NCI-H510A treated with DMSO at 0.1 percent for 48 hours (cell line): ENCODE measurements at places on chromosomes 11 and 22.

- no peak for DNase-seq
These were observed 108.9 kb downstream of the MORC2 start for GRCh38 chr22:30859714-30860095.

DNA sequence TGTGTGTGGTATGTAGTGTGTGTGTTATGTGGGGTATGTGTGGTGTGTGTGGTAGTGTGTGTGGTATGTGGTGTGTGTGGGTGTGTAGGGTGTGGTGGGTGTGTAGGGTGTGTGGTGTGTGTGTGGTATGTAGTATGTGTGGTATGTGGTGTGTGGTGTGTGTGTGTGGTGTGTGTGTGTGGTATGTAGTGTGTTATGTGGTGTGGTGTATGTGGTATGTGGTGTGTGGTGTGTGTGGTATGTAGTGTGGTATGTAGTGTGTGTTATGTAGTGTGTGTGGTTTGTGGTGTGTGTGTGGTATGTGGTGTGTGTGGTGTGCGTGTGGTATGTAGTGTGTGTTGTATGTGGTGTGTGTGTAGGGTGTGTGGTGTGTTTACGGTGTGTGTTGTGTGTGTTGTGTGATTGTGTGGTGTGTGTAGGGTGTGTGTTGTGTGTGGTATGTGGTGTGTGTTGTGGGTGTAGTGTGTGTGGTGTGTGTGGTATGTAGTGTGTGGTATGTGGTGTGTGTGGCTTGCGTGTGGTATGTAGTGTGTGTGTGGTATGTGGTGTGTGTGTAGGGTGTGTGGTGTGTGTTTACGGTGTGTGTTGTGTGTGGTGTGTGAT lies 4.2 kb upstream of the PPP6R2 start:
- DNase-seq: no peak

DNA sequence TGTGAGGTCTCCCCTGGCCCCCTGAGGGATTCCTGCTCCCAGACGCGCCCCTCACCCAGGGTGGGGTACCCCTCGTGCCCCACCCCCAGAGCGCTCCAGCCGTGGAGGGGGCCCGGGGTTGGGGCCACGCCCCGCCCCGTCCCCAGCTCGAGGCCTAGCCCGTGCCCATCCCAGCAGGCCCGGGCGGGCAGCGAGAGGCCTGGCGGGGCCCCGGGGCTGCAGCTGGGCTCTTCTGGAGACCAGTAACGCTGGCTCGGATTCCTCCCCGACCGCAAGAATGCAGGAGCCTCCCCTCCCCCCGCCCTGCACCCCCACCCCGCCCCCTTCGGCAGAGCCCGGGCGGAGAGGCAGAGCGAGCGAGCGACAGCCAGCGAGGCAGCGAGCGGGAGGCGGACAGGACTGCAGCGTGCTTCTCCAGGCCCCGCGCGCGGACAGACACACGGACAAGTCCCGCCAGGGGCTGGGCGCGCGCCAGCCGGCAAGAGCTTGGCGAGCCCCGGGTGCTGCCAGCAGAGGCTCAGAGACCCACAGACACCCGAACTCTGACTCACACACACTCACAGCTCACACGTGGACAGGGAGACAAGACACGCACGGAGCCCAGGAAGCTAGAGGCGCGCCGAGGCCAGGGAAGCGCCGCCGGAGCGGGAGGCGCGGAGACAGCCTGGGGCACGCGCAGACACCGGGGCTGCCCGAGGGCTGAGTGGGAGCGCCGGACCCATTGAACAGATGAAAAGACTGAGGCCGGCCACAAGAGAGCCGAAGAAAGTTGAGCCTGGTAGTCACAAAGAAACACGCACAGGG lies 15.2 kb downstream of the BCL9L start:
- DNase-seq: peak; percentile 61

GRCh38 chr11:16382638-16383380 lies 26.5 kb upstream of the SOX6 start:
- no peak for DNase-seq

GRCh38 chr11:85896876-85897275 lies 41.7 kb downstream of the CCDC83 start:
- DNase-seq: no peak

DNA sequence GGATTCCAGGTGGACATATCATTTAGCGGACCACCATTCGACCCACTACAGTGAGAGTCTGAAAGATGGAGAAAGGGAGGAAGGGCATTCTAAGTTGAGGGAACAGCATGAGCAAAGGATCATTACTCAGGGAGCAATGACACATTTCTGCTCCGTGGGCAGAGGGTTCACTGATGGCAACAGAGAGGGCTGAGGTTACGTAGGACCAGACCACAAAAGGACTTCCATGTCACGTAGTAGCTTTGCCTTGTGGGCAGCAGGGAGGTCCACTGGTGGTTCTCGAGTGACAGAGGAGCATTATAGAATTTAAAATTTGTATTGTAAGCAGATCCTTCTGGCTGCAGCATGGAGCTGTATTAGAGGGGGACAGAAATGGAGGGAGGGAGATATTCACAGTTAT lies 109.7 kb upstream of the NAV2 start:
- DNase-seq: no peak

DNA sequence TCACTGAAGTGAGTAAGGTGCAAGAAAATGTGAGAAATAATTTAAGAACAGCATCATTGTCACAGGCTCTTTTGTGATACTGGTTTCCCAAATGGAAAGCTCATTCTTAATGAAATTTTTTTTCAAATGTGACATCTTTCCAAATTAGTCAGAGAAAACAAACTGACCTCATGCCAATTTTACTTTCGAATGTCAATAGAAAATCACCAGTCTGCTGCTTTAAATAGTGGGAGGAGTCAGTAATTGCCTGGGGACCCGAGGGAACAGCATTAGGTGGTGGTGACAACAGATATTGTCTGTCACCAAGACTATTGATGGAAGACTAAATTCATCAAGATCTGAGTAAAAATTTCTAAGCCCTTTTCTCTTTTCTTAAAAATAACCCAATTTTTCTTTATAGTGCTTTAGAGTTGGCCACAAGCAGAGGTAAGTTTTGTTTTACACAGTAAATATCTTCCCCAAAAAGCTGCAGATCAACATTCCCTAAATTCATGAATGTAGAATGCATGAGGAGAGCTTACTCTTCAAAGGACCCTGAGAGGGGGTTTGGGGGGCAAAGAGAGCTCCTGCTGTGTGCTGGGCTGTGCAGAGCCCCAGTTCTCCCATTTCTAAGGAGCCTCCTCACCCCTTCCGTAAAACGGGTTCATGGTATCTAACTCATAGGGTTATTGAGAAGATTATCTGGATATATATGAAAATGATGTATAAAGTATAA lies 95.1 kb downstream of the PIWIL4 start:
- DNase-seq: no peak

- DNase-seq: no peak
These were observed 381.7 kb downstream of the AASDHPPT start for GRCh38 chr11:106459135-106459534.

DNA sequence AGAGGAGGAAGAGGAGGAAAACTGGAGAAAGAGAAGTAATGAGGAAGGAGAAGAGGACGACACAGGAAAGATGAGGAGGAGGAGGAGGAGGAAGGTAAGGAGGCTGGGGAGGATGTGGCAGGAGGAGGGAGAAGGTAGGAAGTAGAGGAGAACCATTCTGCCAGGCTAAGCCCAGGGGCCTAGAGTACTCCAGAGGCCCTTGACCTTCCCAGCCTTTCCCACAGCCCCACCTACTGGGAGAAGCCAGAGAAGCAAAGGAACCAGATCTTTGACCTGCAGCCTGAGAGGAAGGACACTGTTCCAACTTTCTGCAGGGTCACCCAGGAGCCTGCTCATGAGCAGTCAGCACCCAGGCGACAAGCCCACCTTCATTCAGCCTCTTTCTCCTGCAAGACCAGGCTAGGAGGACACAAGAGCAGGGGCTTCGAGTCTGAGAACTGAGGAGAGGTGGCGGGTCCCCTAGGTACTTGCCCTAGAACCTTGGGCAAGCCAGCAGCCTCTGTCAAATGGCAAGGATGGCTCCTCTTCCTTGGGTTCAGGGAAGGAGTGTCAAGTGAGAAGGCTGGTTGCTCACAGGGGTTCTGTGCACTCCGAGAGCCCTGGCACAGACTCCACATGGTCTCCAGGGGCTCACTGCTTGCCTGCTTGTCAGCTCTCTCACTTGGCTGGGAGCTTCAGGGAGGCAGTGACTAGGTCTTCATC lies 27.9 kb upstream of the OAF start:
- no peak for DNase-seq

DNA sequence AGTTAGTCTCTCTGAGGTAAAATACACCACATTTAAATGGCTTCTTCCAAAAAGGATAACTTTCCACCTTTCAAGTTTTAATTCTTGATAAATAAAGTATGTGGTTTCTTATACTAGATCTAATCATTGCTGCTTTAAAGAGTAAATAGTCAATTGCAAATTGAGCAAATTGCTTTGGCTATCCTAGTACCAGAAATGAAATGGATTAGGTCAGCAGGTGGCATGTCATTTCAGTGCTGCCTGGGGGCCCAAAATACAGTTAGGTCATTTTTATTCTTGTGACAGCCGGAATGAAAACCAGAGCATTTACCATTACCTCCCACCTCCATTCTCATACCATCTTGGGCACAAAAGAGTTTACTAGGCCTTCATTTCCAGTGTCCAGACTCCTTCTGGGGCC lies 70.2 kb downstream of the PHF21A start:
- DNase-seq: no peak

DNA sequence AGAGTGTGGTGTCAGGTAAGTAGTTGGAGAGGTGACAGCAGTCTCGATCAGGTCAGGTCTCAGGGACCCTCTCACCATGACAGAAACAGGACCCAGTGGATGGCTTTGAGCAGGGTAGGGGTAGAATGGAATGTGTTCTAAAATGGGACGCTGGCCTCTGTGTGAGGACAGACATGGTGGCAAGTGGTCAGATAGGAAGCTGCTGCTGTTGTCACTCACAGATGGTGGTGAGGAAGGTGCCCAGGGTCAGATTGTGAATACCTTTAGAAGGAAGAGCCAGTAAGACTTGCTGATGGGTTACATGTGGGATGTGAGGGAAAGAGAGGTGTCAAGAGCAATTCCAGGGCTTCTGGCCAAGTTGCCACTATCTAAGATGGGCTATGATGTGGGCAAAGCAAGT lies 596.3 kb downstream of the NTM start:
- DNase-seq: no peak

- no peak for DNase-seq
These were observed 1112.4 kb downstream of the JRKL start for GRCh38 chr11:97502201-97502600.

DNA sequence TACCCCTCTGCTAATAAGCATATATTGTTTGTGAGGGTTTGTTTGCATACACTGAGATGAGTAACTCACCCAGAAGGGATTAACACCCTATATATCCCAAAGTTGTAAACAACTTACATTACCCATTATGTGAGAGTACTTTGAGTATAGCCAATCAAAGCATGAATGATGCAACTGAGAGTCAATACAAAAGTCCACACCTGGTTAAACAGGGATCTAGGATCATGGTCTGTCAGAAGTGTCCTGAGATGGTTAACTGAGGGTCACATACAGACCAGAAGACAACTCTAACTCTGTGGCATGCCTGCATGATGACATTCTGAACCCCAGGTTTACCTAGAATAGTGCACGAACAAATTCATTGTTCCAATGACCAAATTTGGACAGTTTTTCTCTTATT lies 17.4 kb upstream of the OR10A5 start:
- no peak for DNase-seq

GRCh38 chr11:73493956-73494598 lies 103.8 kb downstream of the FAM168A start:
- DNase-seq: no peak

DNA sequence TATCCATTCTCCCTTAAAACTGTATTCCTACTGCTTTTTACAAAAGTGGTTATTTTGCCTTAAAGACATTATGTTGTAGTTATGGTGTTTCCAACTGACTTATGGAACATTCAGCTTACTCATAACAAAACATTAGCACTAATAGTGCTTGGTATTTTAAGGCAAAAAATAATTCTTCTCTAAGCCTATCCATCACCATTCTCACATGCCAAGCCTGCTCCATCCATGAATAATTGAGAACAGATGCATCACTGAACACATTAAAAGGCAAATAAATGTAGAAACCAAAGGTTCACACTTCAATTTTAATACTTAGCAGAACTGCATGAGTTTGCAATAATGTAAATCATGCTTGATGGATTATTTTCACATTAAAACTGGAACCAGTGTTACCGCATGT lies 42.3 kb upstream of the DDI1 start:
- no peak for DNase-seq

GRCh38 chr11:62445314-62445740 lies 26.5 kb downstream of the SCGB1A1 start:
- no peak for DNase-seq

GRCh38 chr11:126357055-126357962 lies 1.8 kb downstream of the ST3GAL4 start:
- DNase-seq: no peak

GRCh38 chr22:46777609-46777970 lies 15.1 kb downstream of the TBC1D22A start:
- DNase-seq: peak; percentile 16

DNA sequence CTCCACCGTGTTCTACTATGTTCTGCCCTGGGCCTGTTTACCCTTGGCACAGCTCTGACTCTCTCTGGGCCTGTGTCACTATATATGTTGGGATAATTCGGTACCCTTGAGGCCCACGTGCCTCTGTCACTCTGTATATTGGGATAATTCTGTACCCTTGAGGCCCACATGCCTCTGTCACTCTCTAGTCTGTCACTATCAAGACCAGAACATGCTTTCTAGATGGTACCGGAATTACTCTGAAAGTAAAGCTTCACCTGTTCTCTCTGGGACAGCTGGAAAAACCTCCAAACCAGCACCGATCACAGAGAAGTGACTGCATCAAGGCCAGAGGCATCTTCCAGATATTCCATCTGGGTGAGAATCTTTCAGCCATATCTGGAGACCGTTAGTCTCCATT lies 9.3 kb upstream of the FCHSD2 start:
- no peak for DNase-seq

DNA sequence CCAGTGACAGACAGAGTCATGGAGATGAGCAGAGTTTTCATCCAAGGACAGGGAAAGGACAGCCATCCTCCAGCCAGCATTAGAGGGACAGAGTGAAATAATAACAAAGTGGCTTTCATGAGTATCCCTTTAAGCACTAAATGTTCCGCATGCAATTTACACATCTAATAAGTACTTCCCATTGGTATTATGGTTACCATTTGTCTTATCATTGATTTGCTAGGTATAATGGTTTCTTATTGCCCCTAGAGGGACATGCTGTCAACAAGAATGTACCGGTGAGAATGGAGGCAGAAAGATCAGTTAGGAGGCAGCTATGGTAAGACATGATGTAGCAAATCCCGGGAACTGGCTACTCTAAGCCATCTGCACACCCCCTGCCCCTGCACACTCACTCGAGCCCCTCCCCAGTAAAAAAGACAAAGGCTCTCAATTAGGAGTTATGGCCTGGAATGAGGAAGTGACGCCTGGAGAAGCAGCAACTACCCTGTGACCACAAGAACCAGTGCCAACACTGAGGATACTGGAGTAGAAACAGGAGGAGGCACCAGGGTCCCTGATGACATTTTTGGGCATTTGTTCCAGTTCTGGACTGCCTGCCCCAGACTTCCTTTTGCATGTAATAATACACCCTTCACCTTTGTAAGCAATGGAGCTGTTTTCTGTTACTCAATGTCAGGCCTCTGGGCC lies 30.2 kb upstream of the HMGXB4 start:
- DNase-seq: no peak
